ENCODE measurements at places on chromosomes 7 and 10.

- DNase-seq, result no peak
Measured at GRCh38 chr10:8369666-8370065, 315.2 kb downstream of the GATA3 start.

DNA sequence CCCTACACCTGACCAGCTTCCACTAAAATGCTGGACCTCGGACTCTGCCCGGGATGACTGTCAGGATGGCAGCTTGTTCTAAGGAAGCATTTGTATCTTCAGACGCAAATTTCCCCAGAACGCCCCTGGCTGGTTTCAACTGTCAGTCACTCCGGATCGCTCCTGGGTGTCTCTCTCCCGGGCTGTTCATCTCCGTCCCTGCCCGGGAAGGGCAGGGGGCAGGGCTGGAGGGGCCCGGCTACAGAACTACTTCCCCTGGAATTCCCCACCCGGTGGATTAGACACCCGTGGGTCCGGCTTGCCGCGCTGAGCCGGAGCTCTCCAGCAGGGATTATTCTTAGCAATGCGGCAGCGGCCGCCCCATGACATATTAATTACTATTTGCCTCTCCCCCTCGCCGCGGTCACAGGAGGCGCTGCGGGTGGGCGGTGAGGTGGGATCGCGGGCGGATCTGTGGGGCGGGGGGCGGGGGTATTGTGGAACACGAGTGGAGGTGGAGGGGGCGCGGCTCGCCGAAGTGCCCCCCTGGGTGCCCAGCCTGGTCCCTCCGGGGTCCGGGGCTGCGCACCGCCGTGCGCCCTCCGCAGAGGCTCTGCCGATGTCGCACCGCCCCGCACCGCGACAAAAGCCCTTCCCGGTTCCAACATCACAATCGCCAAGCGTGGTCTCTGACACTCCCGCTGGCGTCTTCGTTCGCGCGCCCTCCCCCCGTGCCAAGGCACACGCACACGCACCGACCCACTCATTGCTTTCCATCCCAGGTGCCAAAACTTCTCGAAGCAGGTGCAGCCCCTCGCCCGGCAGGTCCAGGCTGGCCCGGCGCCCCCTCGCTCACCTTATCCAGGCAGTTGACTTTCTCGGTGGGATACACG lies 276.1 kb upstream of the NEBL start:
- DNase-seq, result peak; percentile 60

DNA sequence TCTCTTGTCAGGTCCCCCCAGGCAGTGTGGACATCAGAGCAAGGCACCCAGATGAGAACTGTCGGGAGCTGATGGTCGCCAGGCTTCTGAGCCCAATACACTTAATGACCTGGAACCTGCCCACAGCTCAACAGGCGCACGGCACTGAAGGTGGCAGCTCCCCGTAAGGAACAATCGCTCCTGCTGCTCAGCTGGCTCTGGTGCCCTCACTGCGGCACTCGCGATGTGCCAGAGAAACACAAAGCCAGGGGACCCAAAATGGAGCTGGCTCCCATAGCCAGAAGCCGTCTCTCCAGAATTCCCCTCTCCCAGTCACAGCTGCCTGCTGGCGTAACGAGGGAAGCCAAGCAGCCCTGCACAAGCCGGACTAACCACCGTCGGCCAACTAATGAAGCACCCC lies 6.3 kb downstream of the CALN1 start:
- peak; percentile 58 for DNase-seq

GRCh38 chr7:78052112-78052511 lies 253.5 kb downstream of the PHTF2 start:
- no peak for DNase-seq

- DNase-seq, result no peak
Measured at GRCh38 chr10:98235846-98236245, 32.1 kb downstream of the LOXL4 start.

GRCh38 chr10:117993166-117993565 lies 53.6 kb downstream of the RAB11FIP2 start:
- DNase-seq, result no peak

DNA sequence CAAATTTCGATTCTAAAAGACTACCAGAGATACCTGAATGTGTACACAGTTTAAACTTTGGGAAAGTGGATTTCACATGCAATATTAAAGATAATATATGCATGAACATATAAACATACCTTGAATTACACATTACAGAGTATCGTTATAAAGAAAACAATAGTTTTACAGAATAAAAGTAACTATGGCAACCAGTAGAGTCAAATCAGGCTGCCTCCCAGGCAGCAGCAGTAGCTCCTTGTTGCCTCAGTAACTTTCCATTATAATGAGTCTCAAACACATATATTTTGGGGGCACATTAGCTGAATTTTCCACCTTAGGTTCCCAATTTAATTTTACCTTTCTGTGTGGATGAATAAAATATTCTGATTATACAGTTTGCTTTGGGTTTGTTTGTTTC lies 164.4 kb upstream of the FEZF1 start:
- DNase-seq, result no peak

- no peak for DNase-seq
Measured at GRCh38 chr7:70436790-70437350, 695.1 kb upstream of the GALNT17 start.

DNA sequence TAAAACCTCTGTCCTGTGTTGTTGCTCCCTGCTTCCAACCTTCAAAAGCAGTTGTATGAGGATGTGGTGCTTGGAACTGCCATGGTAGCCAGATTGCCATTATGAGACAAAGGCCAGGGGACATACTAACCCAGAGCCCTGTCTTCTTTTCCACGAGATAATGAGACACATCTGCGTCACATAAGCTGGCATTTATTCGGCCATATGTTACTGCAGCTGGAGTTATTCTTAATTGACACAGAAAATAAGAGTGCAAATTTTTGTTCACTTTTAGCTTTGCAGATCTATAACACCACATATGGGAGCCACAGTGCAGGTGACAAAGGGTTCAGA lies 15.5 kb upstream of the PDLIM1 start:
- DNase-seq, result no peak

- DNase-seq, result no peak
Measured at GRCh38 chr10:78568620-78569019, 500.1 kb upstream of the ZMIZ1 start.

- no peak for DNase-seq
Measured at GRCh38 chr7:101164071-101164840, 1.1 kb downstream of the VGF start.

DNA sequence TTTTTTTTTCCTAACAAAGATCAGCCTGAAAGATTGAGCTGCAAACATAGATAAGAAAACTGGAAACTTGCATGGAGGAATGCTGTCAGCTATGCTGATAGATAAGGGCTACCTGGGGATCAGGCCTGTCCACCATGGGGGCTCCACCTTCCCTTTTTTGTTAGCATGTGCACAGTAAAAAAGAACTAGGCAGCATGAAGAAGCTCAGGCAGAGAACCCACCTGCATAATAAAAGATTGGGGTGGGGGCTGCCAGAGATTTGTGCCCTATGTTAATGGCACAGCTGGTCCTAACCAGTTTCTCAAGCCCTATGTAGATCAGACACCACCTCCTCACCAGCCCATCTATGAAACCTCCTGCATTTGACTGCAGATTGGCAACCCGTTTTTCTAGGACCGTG lies 45.4 kb upstream of the CACNB2 start:
- DNase-seq, result no peak

DNA sequence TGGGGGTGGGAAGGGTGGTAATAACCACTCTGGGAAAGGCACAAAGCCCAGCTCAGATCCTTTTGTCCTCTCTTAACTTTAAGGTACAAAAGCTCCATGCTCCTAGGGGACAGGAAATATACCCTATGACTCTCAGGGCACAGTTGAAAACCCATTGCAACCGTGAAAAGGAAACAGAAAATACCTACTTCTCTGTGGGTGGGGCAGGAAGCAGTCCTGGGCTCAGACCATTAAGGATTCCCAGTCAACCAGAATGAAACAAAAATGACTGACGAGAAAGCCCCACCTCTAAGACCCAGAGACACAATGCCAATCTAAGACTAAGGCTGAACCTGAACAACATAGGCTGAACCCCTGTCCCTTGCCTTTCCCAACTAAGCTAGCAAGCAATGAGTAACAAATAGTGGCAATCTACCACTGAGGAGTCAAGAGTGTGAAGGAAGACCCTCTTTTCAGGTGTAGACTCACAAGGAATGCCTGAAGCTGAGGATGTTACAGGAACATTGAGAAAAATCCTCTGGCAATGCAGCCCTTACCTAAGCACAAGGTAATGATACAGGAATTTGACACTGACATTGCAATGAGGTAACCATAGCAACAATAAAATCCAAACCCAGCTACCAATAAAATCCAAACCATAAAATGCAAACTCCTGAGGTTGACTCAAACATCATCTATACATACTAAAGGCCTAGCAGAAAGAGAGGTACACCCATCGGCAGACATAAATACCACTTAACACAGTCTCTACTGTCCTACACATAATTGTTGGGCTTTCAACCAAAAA lies 380.1 kb downstream of the HPSE2 start:
- no peak for DNase-seq

GRCh38 chr10:15180736-15181135 lies 12.2 kb upstream of the NMT2 start:
- no peak for DNase-seq

GRCh38 chr10:113283189-113283588 lies 269.7 kb upstream of the HABP2 start:
- no peak for DNase-seq

DNA sequence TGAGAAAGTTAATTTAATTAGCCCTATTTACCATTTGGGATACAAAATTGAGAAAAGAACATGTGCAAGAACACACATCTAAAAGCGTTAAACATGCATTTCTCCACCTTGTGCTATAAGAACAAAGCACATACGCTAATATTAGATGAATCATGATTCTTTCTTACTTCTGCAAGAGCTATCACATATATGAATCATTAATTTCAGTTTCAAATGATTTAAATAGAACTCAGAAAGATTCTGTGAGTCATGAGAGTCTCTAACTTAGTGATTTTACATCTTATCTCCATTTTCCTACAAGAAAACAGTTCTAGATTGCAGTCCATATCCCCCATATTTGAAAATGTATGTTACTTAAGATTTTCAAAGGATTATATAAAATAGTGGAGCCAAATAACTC lies 173.9 kb downstream of the RNLS start:
- DNase-seq, result no peak

GRCh38 chr10:60739558-60739957 lies 38.7 kb upstream of the CDK1 start:
- no peak for DNase-seq

DNA sequence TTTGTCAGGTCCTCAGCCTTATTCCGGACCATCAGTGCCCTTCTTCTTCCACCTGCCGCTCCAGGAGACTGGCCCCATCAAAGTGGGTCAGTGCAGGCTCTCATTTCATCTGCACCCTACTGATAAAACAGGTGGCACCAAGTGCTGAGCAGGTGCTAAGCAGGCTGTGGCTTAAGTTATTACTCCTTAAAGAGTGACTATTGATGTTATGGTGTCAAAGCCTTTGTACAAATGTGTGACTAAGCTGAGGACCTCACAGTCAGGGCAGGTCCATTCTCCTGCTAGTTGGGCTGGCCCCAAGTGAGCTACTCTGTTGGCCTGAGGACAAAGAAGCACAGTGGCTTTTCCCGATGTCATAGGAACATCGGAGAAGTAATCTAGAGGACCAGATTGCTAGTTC lies 11.2 kb upstream of the CALD1 start:
- no peak for DNase-seq

DNA sequence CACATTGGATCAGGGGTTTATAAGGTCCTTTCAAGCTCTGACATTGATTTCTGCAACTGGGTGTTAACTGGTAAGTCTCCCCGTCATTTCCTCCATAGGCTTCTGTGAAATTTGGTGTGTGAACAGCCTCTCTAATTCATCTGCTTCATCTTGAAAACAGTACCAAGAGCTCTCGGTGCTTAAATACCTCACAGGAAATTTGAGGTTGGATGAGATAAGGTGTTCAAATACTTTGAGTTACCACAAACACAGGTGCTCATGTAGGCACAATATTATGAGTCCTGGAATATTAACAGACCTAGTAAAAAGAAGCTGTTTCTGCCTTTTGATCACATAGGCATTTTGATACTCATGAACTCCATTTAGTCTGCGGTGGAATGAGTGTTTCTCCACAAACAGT lies 85.2 kb downstream of the RTKN2 start:
- DNase-seq, result no peak

- no peak for DNase-seq
Measured at GRCh38 chr7:159033956-159034355, 110.7 kb downstream of the VIPR2 start.

DNA sequence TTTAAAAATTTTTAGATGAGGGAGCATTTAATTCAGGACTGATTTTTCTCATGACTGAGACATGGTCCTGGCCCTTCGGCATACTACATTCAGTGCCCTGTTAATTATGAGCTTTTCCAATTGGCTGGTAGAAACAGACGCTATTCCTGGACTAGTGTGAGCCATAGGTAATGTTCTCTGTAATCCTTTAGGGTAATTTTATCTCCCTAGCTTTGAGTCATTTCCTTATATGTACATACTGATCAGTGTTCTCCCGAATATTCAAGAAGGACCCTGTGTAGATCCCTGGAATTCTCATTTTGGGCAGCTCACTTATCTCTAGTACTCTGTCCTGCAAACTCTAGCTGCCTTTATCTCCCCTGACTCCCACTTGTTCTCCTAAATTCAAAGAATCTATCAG lies 92.6 kb upstream of the NPY start:
- no peak for DNase-seq

- no peak for DNase-seq
Measured at GRCh38 chr7:45983720-45984255, 62.7 kb upstream of the IGFBP3 start.

- DNase-seq, result no peak
Measured at GRCh38 chr7:2927592-2927991, 83.5 kb upstream of the GNA12 start.

- DNase-seq, result no peak
Measured at GRCh38 chr10:14385596-14386593, 55.2 kb upstream of the FRMD4A start.
